Left cardiac atrium (tissue), 4 donors: ENCODE measurements at places on chromosomes 4 and X. TPM values are rescaled to one million over a fixed set of nuclear protein-coding genes. Genes with fewer than 3 reads are reported as not detected.

GRCh38 chrX:15911734-15912550 is 57.3 kb upstream of the AP1S2 start:
- DNase-seq, result no peak

GRCh38 chr4:34644579-34645115 is 1599.7 kb downstream of the ARAP2 start:
- DNase-seq, result no peak

DNA sequence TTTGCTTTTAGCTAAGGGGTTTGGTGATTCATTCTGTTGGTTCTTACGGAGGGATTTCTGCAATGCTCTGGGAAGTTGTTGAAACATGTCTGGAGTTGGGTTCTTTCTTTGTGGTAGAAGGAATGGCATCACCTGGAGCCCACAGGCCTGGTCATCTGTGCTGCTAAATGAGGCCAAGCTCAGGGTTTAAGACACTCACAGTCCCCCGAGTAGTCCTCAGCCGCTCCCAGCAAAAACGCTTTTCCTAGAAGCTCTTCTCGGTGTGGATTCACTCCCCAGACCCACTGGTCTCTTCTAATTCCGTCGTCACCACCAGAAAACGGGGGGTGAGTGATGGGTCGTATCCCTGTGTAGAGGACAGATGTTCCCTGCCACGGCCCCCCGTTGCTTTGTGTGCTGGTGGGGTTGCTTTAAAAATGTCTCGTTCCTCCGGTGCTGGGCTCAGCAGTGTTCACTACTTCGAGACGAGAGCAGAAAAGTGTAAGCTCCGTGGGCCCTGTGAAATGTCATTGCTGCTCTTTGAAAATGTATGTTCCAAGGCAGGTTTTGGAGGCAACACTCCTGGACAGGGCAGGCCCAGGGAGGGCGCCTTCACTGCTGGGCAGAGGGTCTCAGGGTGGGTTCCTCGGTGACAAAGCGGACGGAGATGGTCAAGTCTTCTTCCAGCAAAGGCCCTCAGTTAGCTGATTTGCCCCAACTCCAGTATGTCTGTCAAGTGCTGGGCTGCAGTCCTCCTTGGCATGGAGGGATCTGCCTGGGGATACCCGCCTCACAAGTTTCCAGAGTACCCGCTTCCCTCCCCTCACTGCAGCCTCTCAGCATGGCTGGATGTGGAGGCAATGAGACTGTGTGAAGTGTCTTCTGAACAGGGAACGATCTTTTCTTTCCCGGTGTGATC is 37.3 kb downstream of the PSAPL1 start:
- DNase-seq, result no peak

DNA sequence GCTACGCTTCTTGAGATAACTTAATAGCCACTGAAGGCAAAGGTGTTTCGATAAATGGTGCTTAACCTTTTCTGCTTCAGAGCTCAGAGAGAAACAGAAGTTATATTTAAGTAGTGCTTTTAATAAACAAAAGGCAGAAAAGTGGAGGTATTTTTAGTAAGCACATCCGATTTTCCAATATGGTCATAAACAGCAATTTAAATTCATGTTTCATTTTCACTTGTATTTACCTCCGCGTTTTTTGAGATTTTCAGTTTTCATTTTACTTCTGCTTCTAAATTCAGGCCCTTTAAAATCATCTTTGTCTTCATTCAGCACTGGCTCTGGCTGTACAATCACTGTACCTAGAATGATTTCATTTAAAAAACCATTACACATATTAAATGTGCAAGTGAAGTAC is 92.4 kb downstream of the ATRX start:
- DNase-seq, result no peak

The PPP4R3C gene
- not detected for total RNA-seq

GRCh38 chr4:37223732-37224131 is 20.8 kb upstream of the NWD2 start:
- DNase-seq, result no peak

The SCML1 gene
- 8.8 TPM for total RNA-seq

The FAM13A gene
- total RNA-seq, result 10.1 TPM

GRCh38 chr4:93896516-93896915 is 68.0 kb downstream of the ATOH1 start:
- no peak for DNase-seq

The ANXA3 gene
- total RNA-seq, result 59.2 TPM

- DNase-seq, result peak; percentile 50
Measured at GRCh38 chrX:19846995-19847790, 40.2 kb downstream of the SH3KBP1 start.

The CLTRN gene
- total RNA-seq, result 0.53 TPM

GRCh38 chr4:3168029-3168428 is 80.9 kb upstream of the MSANTD1 start:
- DNase-seq, result no peak

- peak; percentile 28 for DNase-seq
Measured at GRCh38 chr4:158823461-158823873, 54.6 kb downstream of the FNIP2 start.

- DNase-seq, result no peak
Measured at GRCh38 chrX:124343016-124343415, 3.3 kb upstream of the SH2D1A start.

GRCh38 chr4:164252286-164252685 is 501.6 kb upstream of the SMIM31 start:
- no peak for DNase-seq

The GAGE13 gene
- total RNA-seq, result not detected

DNA sequence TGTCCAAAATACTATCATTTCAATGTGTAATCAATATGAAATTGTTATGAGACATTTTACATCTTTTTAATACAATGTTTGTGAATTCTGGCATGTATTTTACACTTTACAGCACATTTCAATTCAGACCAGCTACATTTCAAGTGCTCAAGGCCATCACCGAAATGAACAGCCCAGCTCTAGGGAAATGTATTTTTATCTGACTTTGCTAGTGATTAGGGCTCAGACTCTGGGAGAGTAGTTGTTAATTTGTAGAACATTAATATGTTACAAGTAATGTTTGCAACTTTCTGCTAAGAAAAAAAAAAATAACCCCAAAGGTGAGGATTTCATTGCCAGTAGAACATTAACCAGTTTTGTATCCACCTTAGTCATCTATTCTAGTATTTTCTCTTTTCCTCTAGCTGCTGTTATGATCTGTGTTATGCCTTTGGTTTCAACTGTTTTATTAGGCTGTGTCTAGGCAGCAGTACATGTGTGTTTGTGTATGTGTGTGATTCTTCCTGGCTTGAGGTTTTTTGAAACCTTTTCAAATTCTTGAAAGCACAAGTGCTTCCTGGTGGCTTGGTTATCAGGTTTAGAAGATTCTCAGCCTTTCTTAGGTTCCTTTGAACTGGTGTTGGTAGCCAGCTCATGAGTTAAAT is 125.9 kb downstream of the NSUN7 start:
- DNase-seq, result no peak

The PNMA6A gene
- 1.6 TPM for total RNA-seq

The MAGEB1 gene
- total RNA-seq, result not detected

The SFRP2 gene
- 3.3 TPM for total RNA-seq

DNA sequence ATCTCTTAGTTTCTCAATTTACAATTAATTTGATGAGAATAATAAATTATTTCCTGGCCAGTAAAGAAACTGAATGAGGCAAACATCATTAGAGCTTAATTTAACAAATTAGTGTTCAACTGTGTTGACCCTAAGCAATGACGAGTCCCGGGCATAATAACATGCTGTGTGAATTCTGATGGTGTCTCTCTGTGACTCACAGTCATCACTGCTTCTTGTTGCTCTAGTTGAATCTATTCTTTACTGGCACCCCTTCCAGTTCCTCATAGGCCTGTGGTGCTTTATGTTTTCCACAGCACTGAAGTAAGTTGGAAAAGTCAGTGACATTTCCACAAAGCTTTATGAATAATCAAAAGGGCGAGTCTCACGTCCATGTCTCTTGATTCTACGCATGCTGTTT is 57.7 kb upstream of the SLC7A11 start:
- DNase-seq, result no peak

- no peak for DNase-seq
Measured at GRCh38 chr4:89365375-89365774, 57.8 kb upstream of the GPRIN3 start.

The PCDH18 gene
- 5.3 TPM for total RNA-seq

DNA sequence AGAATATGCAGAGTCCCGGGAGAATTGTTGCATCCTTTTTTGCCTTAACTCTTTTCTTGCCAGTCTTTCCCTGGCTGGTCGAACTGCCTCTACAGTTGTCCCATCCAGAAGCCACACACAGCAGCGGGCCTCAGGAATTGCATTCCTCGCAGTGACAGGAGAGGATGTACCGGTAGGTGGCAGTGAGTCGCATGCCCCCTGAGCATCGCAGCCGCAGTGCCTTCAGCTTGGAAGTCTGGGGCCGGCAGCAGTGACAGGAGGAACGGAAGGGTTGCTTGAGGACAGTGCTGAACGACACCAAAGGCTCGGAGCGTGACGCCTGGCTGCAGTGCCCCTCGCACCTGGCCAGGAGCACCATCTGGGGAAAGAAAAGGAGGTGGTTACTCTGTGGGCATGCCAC is 23.5 kb downstream of the NDP start:
- DNase-seq, result peak; percentile 27

- no peak for DNase-seq
Measured at GRCh38 chr4:100754751-100755150, 236.9 kb upstream of the EMCN start.

DNA sequence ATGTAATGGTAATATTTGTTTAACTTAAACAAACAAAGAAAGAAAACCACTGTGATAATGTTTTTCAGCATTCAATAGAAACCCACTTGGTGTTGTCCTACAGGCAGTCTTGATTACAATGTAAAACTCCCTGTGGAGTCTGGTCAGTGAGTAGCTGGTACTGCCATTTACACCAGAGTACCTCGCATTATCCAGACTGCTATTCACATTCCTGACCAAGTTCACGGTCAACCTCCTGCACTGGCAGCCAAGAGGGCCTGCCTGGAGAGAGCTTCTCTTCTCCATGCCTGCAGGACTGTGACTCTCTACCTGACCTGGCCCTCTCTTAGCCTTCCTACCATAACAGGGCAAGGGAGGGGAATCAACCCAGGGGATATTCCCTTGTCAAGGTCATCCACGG is 2.9 kb upstream of the LONRF3 start:
- no peak for DNase-seq
